Fibroblast of skin of left quadriceps (primary cell): ENCODE measurements at places on chromosomes 6 and 20.

GRCh38 chr6:166972101-166972500, 15.8 kb upstream of the RNASET2 start:
- no peak for DNase-seq

DNA sequence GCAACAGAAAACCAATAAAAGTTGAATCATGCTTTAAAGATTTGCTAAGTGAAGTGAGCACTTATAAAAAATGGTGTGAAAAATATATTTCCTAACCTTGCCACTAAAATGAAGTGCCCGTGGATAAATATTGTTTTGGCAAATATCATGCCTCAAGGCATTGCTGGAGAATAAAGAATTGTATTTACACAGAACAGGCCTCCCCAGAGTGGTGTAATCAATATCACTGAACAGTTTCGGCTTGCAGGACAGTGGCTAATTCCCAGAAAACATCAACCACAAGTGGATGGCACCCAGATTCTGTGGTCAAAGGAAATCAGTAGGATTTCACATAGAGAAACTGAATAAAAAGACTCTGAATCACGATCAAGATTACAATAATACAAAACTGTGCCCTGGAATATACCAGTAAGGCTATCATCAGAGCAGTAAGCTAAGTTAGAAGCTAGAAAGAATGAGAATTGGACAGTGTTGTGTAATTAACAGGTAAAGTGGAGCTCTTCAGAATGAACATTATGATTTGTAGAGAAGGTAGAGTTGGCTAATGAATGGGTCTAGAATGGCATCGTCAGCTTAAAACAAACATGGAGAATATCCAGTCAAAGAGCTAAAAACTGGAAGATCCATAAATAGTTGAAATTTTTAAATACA, 1026.9 kb upstream of the ADGRB3 start:
- DNase-seq = no peak

DNA sequence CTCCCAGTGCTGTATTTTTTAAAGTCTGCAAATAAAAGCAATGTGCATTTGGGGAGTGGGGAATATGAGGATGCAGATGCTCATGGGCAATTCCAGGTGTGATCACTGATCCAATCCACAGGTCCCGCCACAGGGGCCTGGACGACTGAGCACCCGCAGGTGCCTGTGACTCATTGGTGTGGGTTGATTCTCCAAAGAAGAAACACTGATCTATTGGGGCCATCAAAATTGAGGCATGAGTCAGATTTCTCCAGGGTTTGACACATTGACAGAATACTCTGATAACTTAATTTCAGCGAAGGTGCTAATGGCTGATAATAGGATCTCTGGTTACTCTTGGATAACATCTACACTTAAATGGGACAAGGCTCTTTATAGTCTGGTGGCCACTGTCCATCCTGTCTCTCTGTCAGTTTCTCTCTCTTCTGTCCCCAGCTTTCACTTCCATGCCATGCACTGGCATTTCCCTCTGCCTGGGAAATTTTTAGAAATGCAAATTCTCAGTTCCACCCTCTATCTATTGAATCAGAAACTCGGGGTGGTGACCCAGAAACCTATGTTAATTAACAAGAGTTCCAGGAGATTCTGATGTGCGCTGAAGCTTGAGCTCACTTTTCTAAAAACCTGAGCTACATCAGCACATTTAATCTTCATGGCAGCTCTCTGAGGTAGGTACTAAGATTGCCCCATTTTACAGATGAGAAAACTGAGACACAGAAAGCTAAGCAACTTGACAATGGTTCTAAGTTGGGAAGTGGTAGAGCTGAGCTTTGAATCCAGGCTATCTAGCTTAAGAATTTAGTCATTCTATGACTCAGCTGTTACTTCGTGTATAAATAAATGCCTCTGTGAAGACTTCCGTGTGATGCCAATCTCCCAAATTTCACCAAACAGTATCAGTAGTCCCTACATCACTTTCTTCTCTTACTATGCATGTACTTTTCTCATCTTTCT, 10.2 kb upstream of the RCAN2 start:
- no peak for DNase-seq

DNA sequence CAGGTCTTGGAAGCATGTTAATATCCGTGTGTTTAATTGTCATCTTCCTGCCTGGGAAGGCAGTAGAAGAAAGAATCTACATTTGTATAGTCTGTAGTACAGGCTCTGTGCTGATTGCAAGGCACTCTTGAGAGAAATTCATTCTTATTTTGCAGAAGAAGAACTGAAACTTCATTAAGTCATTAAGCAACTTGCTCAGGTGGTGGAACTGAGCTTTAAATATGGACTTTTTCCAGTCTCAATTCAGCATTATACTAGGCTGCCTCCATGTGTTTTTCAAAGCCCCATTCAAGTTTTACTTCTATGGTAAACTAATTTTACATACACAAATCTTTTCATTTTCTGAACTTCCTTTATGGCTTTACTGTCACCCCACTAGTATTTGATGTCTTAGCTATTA, 18.7 kb downstream of the ZNF451 start:
- DNase-seq = no peak

DNA sequence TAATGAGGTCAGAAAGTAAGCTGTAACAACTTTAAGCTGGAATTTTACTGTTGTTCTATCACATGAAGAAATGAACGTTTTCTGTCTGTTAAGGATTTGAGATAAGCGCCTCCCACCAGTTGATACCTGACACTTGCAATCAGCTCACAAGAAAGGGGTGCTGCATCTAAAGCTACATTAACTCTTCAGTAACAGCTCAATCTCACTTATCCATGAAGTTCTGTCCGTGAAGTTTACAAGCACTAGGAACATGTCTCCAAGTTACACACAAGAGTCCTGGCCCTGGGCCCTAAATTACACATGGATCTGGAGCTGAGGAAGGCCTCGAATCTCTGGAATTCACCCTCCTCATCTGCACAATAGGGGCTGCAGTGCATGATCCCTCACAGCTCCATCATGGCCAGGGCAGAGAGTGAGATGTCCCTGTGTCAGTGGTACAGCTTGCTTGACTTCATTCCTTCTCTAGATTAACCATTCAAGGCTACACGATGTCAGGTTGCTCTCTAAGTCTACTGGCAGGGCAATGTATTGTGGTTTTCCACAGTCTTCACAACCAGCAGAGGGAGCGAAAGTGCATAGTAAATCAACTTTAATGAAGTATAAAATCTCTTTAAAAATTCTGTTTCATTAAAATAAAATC, 182.4 kb upstream of the MCHR2 start:
- peak; percentile 62 for DNase-seq

DNA sequence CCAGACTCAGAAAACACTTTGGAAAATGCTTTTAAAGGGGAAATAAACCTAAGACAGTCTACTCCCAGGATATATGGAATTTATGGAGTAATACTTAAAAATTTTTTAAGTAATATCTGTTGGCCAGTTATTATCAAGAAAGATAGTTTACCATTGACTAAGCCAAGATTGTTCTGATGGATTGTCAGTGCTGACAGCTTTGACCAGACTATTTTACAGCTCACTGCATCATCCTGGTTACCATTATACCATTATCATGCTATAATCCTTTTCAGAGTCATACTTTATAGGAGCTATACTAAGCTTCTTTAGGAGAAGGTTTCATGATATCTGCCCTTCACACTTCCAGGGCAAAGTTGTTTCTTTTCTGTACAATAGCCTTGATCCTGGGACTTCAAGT, 16.5 kb downstream of the GTF2H5 start:
- peak; percentile 56 for DNase-seq

DNA sequence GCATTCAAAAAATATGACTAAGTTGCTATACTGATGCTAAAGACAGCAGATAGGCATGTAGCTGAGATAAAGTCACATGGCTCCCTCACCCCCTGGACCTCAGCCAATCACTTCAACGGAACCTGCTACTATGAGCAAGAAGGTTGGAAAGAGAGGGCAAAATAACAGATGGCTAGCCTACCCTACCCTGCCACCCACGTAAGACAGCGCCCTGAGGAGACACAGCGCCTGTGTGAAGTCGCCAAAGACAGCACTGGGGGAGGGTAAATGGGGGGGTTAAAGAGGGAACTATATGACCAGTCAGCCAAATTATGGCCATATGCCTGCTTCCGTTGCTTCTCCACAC, 163.2 kb downstream of the RALGAPA2 start:
- DNase-seq = no peak

- DNase-seq = no peak
Observed at GRCh38 chr6:108966855-108967755, 118.9 kb downstream of the ARMC2 start.

- no peak for DNase-seq
Observed at GRCh38 chr6:33875141-33875581, 71.4 kb upstream of the MLN start.

DNA sequence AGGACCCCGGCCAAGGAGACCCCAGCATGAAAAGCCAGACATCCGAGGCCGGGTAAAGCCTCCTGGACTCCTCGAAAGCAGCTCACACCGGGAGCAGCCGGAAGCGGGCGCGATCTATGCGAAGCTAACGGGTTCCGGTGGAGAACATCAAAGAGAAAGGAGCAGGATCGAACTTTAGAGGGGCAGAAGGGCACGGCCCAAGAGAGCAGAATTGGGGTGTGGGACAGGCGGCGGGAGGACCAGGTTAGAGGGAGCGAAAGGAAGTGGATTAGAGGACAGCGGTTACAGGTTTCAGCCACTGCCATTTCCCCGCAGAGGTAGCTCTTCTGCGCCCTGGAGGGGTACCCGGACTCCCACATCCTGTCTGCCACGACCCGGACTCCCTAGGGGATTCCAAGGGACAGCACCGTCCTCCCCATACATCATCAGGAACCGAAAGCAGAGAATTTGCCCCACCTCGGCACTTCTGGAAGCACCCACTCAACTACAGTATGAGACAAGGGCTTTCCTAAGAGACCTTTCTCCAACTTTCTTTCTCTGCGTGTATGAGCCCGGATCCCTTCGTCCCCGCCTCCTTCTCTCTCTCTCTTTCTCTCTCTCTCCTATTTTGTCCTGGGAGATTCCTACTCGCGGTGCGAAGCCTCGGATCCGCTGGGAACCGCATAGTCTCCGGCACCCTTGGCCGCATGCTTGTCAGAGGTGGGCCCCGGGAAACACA, 507 bp upstream of the VGLL2 start:
- DNase-seq = no peak

DNA sequence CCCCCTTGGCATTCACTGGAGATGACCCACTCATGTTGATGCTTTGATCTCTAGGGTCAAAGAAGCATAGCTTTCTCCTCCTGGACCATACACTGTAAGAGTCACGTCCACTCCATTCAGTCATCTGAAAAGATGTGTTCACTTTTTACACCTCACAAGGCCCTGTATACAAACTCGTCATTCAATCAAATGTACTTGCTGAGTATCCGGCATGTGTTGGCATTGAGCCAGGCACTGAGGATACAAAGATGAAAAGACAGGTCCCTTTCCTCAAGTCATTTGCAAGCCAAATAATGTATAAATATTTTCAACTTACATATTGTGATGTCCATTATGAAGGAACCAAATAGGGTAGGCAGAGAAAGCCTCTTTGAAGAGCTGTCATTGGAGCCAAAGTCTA, 32.6 kb upstream of the CSNK2A1 start:
- no peak for DNase-seq

DNA sequence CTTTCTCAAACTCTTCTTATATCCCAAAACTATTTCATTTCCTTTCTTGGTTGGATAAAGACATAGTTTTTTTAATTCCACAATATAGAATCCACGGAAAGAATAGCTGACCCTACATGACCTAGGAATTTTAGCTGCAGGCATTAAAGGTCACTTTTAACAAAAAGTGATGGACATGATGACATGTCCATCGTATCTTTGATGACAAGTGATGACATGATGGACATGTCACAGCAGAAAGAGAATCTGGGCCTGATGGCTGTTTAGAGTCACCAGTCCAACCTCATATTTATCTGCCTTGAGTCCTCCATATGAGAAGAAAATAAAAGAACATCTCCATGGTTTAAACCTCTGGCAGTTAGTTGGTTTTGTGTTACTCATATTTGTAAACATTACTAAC, 106.2 kb downstream of the PLG start:
- DNase-seq = no peak

- no peak for DNase-seq
Observed at GRCh38 chr6:81802356-81802755, 49.9 kb upstream of the TENT5A start.

DNA sequence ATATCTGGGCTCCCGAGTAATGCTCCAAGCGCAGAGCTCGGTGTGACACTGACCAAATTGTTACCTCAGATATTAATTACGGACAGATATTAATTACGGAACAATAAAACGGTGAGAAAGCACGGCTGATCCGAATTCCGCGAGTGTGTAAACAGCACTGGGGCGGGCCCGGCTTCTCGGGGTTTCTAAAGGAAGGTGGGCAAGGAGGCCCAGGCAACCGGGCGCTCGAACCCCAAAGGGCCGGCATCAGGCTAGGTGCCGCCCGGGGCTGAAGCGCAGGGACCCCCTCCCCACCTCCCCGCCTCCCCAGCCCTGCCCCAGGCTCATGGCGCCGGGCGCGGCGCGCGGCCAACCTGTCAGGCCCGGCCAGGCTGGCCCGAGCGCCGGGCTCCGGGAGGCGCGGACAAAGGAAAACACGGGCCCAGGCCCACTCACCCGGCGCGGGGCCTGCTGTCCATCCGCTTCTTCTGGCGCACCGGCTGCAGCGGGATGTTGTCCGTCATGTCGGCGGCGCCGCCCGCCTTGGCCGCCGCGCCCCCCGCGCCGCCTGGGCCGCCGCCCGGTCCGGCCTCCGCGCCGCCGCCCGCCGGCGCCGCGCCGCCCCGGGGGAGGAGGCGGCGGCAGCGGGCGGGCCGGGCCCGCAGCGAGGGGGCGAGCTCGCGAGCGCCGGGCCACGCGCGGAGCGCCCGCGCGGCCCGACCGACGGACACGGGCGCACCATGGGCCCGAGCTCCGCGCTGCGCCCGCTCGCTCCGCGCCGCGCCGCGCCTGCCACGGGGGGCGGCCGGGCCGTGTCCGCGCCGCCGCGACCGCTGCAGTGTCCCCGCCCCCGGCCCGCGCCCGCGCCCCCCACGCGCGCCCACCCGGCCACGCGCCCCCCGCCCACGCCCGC, at the start of gene ATP9A:
TSS of gene ATP9A (minus strand) at position 524 of the 892 bp plus-strand sequence. CDS start at position 503, 21 bp downstream.
- no peak for DNase-seq

DNA sequence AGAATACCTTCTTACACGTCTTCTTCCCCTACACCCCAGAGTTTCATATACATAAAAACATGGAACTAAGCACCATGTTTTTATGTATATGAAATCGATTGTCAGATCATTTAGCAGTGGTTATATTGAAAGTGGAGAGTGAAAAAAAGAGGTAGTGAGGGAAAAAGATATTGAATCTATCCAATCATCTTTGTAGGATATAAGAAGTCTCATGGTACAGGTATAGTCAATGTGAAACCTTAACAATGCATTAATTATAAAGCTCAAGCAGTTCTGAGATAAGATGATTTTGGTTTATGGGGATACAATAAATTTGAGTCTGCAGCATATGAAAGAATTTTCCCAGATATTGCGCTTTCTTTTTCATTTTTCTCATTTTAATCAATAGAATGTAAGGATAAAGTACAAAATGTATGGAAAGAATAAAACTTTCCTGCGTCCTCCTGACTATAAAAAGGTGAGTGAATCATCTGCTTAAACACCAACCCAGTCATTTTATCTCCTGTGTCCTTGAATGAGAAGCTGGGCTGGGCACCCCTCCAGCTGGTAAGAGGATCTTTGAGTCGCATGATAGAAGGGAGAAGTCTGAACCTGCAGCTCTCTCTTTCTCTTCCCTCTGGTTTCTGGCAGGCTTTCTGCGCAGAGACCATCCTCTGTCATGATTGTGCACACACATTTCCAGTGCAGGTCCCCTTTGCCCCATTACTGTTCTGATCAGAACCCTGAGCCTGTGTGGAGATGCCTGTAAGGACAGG, 28.1 kb upstream of the AKIRIN2 start:
- no peak for DNase-seq
